ENCODE measurements at places on chromosomes 2 and 18. TPM values are rescaled to one million over a fixed set of nuclear protein-coding genes. Genes with fewer than 3 reads are reported as not detected.

UGT1A8 gene
- total RNA-seq: not detected

ACAA2 gene
- total RNA-seq: 61.0 TPM

IL36B gene
- total RNA-seq: not detected

COL3A1 gene
- total RNA-seq: 563 TPM

PSD4 gene
- total RNA-seq: 10.0 TPM

ERLEC1 gene
- total RNA-seq: 76.3 TPM

DHX57 gene
- total RNA-seq: 19.7 TPM

RAPH1 gene
- total RNA-seq: 15.5 TPM

PLCL1 gene
- total RNA-seq: not detected

KCNG2 gene
- not detected for total RNA-seq

IL36G gene
- total RNA-seq: not detected

ATF2 gene
- total RNA-seq: 43.1 TPM

RAB17 gene
- total RNA-seq: 4.1 TPM

BOLA3 gene
- 238 TPM for total RNA-seq
